ENCODE measurements at places on chromosomes 1 and 21.

DNA sequence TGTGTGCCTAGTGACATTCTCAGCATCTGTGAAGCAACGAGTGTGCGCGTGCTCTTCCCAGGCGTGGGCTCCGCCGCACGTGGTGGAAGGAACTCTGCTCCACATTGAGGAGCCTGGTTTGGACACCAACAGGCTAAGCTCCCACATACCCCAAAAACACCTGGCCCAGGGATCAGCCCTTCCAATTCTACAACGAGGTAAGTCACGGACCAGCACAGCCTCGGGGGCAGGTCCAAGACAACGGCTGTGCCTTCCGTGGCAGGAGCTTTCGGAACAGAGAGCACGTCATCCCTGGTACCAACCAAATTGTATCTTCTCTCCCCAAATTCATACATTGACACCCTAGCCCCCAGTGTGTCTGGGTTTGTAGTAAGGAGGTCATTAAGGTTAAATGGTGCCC lies 27.2 kb upstream of the PDE9A start:
- no peak for DNase-seq

DNA sequence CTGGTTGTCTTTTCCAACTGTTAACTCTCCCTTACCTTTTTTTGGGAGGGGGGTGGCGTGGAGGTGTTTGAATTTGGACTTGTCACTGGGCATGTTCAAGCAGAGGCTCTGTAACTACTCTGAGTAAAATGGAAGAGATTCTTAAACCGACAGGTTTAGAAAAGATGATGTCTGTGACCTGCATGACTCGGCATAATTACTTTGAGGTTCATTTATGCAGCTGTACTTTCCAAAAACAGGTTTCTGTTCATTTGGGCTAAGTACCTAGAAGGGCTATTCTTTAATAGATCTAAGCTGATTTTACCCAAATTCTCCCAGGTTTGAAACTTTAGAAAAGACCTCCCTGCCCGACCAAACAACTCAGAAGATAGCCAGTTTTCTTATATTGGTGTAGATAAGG lies 80.3 kb downstream of the SLC35A3 start:
- no peak for DNase-seq

DNA sequence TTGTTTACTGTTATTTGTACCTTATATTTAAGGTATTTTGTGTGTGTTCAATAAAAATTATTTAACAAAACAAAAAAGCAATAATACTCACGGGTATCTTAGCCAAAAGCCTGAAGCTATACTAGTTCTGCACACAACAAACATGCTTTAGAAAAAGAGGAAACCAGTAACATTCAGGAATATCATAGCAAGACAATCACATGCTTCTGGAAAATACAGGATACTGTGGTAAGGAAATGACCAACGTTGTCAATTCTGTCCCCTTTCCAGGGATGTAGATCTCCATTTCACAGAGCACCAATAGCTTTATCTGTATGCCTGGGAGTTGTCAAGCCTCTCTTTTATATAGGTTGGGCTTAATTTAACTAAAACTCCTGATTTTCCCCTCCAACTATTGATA lies 288.4 kb downstream of the SMYD3 start:
- no peak for DNase-seq

DNA sequence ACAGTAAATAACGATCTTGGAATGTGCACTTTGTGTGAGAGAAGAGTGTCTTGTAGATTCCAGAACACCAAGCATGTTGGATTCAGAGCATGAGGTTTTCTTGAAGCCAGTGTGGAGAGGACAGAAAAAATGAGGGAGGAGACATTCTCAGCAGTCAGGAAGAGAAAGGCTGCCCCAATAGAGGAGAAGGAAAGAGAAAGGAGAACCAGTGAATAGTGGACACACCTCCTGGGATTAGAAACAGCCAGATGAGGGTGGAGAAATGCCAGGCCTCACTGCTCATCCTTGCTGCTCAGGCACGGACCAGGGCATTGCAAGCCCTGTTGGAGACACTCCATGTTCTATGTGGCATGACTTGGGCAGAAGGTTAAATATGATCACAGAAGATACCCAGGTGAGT lies 69.0 kb upstream of the KAZN start:
- DNase-seq = no peak

DNA sequence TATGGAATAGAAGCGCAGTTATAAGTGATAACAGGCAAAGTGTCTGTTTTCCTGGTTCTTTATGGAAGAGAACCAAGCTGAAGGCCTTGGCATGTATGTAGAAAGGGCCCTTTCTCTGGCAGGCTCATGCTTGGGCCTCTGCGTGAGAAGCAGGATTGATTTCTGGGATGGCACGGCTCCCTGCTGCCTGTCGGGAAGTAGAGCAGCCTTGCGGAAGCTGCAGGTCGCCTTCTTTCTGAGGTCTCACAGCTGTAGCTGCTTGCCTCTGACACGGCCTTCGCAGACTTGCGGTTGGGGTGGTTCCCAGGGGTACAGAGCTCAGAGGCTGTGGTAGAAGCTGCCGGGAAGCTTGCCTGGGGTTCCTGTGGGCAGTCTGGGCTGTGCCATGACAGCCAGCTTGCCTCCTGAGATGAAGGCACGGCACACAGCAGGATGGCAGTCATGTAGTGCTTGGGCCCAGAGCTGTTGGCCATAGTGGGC lies 39.4 kb downstream of the TRAPPC10 start:
- DNase-seq = no peak

GRCh38 chr1:224817382-224817781 lies 112.1 kb upstream of the DNAH14 start:
- no peak for DNase-seq

GRCh38 chr1:22494144-22494543 lies 42.5 kb downstream of the ZBTB40 start:
- no peak for DNase-seq

DNA sequence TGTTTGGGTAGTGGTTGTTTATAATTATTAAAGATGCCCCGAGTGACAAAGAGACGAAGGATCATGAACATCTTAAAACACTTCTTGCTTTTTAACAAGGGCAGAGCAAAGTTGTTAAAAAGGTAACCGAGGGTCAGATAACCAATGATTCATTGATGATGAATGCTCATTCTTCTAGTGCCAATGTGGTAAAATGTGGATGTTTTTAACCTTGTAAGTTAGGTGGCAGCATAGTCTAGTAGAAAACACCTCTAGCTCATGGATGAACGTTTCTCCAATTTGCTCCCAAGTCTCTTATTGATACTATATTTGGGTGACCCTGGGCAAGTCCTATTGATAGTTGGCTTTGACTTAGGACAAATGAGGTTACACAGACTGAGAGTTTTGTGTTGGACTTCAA lies 167.9 kb downstream of the KIF26B start:
- no peak for DNase-seq

GRCh38 chr21:46661211-46661625 lies 25.7 kb downstream of the PRMT2 start:
- DNase-seq = no peak

DNA sequence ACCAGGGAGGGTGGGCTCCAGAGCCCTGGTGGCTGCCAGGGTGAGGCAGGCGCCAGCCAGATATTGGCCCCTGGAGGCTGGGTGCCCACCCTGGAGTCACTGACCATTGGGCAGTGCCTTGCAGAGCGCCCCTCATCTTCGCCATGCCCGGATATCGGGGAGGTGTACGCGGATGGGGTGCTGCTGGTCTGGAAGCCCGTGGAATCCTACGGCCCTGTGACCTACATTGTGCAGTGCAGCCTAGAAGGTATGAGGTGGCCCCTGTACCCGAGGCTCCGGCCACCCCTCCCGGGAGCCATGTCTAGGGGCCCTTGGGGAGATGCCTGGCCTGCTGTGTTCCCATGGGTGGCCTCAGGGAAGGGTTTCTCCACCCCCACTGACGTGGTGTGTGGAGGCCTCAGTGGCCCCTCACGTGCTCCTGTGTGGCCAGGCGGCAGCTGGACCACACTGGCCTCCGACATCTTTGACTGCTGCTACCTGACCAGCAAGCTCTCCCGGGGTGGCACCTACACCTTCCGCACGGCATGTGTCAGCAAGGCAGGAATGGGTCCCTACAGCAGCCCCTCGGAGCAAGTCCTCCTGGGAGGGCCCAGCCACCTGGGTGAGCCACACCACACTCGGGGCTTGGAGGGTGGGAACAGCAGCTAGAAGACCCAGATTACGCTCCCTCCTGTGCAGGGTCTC lies 30.9 kb downstream of the TRIM11 start:
- no peak for DNase-seq

DNA sequence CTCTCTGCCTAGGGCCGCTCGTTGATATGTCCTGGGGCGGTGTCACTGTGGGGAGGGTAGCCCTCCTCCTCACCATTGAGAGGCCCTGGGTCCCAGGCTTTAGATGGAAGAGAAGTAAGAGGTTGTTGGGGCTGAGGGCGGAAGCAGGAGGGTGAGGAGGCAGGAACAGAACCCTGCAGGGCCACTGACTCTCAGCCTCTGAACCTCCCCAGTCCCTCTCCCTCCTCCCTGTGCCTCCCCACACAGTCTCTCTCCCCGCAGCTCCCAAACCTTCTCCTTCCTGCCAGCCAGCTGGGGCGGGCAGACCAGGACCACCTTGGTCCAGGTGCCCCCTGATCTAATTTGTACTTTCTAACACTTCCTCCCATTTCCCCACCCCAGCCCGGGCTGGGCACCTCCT lies 14.3 kb upstream of the FAM131C start:
- no peak for DNase-seq

DNA sequence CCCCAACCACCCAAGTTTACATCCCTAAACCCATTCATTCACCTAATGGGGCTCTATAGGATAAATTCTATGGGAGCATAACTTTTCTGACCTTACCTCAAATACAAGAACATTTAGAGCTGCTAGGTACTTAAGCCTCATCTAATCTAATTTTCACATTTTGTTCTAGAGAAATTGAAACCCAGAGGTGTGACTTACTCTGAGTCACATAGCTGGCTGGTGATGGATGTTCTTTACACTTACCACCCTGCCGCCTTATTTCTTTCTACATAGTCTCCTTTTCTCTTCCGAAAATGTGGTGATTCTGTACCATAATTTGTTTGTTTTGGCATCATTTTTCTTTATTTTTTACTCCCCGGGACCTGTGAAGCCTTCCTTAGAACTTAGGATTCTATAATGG lies 20.3 kb downstream of the TIPRL start:
- no peak for DNase-seq

DNA sequence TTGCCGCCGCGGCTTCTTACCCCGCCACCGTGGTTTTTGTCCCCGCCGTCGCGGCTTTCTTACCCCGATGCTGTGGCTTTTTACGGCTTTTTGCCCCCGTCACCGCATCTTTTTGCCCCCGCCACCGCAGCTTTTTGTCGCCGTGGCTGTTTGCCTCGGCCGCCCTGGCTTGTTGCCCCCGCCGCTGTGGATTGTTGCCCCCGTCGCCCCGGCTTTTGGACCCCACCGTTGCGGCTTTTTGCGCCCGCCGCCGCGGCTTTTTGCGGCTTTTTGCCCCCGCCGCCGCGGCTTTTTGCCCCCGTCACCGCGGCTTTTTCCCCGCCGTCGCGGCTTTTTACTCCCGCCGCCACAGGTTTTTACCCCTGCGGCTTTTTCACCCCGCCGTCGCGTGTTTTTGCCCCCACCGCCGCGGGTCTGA lies 3934.3 kb downstream of the SRGAP2C start:
- DNase-seq = no peak

DNA sequence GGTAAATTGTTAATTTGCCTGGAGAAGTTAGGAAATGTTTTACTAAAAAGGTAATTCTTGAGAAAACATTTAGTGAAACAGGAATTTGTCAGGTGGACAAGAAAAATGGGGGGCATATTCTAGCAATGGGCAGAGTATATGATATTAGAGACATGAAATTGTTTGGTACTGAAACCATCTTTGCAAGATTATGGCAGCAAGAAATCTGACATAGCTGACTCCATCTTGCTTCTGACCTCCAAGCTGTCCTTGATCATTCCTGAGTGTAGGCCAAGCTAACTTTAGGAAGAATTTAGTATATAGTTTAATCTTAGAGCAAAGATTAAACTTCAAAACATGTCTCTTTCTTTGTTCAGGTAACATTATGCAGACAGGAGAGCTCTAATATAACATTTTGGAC lies 14.0 kb upstream of the SAMSN1 start:
- no peak for DNase-seq

DNA sequence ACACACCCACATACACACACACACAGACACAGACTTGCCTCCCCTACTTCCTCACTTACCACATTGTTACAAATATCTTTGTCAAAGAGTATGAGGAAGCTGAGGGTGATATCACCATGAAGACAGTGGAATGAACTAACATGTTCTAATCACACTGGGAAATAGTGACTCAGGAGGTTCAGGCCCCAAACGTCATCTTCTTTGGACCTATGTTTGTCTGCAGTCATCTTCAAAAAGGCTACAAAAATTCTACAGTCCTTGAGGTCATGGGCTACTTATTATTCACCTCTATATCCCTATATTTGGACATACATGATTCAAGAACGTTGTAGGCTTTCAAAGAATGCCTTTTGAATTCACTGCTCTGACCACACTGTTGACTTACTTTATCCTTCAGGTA lies 2.1 kb upstream of the LCE2C start:
- no peak for DNase-seq

DNA sequence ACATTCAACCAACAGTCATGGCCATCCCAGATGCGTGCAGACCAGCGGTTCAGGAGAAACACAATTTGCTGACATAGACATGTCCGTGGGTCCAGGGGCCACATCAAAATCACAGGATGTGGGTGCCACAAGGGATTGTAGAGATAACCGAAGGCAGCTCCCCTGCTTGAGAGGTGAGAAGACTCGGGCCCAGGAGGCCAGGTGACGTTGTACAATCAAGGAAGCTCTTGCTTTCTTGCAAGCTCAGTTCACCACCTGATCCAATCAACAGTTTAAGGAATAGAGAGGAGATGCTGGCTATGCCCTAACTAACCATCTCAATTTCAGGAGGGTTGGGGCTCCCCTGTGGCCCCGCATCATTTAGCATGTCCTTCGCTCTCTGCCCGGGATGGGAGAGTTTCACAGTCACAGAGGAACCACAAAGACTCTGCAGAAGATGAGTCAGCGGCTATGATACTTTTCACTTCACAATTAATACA lies 19.5 kb downstream of the UBASH3A start:
- DNase-seq = no peak

- DNase-seq = no peak
Measured at GRCh38 chr1:201631037-201631436, 92.1 kb downstream of the NAV1 start.

DNA sequence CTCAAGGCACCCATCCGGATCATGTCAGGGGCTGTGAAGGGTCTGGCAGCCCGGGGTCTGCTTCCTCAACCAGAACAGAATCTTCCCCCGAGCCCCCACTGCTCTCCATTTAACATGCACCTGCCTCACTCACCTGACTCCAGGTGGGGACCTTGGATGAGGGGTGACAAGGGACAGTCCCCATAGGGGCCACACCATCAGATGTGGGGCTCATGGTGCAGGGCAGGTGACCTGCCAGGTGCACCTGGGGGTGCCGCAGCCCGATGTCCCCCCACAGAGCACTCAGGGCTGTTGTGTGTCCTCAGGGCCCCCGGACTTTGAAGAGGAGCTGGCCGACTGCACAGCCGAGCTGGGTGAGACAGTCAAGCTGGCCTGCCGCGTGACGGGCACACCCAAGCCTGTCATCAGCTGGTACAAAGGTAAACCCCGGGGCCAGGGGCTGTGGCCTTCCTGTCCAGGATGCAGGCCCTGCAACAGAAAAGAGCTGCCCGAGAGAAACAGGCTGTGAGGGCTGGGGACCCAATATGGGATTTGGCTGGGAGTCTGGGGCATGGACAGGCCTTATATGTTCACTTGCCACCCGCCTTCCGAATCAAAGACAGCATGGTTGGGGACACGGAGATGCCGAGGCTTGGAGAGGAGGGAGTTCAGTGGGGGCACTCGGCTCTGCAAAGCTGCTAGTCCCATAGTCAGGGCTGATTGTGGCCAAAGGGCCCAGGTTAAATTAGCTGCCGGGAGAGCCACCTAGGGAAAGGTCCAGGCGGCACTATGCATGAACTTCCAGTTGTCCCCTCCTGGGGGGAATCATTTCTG lies 64.6 kb downstream of the TRIM11 start:
- no peak for DNase-seq

- no peak for DNase-seq
Measured at GRCh38 chr21:26819740-26820324, 25.4 kb downstream of the ADAMTS1 start.
